Psoas muscle (tissue), 8 donors: ENCODE measurements at places on chromosomes 13 and 19. TPM values are rescaled to one million over a fixed set of nuclear protein-coding genes. Genes with fewer than 3 reads are reported as not detected.

Gene CDC16
- polyA plus RNA-seq: 51.8 TPM

Gene GJB2
- polyA plus RNA-seq: 0.07 TPM

Gene LTBP4
- polyA plus RNA-seq: 23.8 TPM

Gene ZNF599
- polyA plus RNA-seq: 1.6 TPM
